ENCODE measurements at places on chromosomes 1 and 21. TPM values are rescaled to one million over a fixed set of nuclear protein-coding genes. Genes with fewer than 3 reads are reported as not detected.
A peak's percentile ranks its signal among the peaks of the same experiment; 100 is the strongest.

- H3K27ac ChIP-seq: no peak overlapping the region
- no peak overlapping the region for H3K4me3 ChIP-seq
- peaks cover 48% of the 10 kb centered on the region for H3K36me3 ChIP-seq
- H3K27me3 ChIP-seq: no peaks in the 10 kb centered on the region
- DNase-seq: no peak
- no peaks in the 10 kb centered on the region for H3K4me1 ChIP-seq
Measured at GRCh38 chr1:43382027-43382779, 7.4 kb downstream of the MED8 start.

DNA sequence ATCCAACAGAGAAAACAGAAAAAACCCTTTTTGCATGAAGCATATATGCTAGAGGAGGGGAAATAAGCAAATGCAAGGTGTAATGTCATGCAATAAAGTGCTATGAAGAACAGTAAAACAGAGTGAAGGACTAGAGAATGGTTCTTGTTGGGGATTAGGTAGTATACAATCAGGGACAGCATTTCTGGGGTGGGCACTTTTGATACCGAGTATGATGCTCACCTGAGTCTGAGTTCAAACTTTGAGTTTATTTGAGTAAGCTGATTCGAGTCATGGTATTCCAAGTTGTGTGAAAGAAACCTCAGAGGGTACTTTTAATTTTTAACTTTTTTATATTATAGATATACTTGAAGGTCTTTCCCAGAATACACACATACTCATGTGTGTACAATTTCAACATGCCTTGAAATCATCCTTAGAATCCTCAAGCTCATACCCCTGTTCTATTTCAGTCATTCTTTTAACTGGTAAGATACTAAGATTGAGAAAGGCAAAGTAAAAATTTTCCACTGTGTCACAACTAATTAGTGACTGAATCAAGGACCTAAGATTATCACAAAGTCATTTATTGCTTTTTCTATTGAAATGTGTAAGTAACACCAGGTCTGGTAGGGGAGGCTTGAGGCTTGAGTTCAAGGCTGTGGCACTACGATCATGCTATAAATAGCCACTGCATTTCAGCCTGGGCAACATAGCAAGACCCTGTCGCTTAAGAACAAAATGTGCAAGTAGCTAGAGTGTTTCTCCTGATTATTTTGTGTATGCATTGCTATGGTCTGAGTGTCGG is 12.1 kb downstream of the LRRC8B start:
- H3K4me1 ChIP-seq: peaks cover 6% of the 10 kb centered on the region
- H3K27me3 ChIP-seq: no peaks in the 10 kb centered on the region
- DNase-seq: no peak
- no peaks in the 10 kb centered on the region for H3K36me3 ChIP-seq

DNA sequence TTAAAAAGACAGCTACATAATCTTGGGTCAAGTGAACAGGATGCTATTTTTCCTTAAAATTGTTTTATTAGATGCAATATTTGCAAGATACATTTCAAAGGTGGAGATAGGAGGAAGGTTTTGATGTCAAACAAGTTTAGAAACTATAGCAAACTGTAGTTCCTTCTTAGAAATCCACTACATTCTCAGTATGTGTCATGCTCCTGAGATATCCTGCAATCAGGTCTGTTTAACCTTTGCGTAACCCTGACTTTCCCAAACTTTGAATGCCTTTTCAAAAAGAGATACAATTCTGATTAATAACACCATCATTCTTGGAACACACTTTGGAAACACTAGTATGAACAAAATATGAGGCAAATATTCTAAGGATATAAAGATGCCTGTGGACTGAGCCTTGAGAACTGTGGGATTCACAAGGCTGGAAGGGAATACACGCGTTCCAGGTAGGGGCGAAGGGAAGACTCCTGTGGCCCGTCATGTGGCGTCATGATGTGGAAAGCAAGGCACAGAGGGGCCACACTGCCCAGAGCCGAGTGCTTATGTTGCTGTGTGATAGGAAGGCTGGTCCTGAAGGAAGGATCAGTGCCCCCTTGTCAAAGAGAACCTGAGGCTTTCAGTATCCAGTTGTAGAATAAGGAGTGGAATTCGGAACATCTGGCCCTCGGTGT is 19.6 kb upstream of the TARBP1 start:
- DNase-seq: no peak
- no peaks in the 10 kb centered on the region for H3K27me3 ChIP-seq
- H3K4me1 ChIP-seq: no peaks in the 10 kb centered on the region
- no peak overlapping the region for H3K27ac ChIP-seq
- H3K36me3 ChIP-seq: no peaks in the 10 kb centered on the region

DNA sequence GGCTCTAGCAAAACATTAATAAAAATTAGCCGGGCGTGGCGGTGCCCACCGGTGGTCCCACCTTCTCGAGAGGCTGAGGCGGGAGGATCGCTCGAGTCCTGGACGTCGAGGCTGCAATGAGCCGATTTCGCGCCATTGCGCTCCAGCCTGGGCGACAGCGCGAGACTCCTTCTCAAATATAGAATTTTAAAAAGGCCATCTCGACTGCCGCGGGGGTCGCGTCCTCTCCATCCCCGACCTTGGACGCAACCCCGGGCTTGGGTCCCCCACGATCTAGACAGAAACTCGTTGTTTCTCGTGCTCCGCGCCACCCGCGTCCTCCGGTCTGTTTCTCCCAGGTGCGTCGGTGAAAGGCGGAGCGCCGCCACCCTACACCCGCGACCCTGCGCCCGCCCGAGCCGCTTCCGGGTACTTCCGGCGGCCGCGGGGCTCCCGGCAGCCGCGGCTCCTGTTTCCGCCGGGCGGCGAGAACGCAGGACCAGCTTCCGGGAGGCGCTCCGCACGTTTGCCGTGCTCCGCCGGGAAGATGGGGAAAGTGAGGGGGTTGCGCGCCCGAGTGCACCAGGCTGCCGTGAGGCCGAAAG is at the start of gene SLX9:
SLX9 (plus strand) TSS at position 498 of the 584 bp plus-strand sequence; CDS start at position 527, 29 bp downstream.
- H3K4me3 ChIP-seq: peak within 1 kb of the TSS; percentile 86
- peaks cover 40% of the 10 kb centered on the region for H3K4me1 ChIP-seq
- DNase-seq: peak; percentile 79
- peak within 1 kb of the TSS; percentile 70 for H3K27ac ChIP-seq
- peaks cover 8% of the 10 kb centered on the region for H3K36me3 ChIP-seq
- no peaks in the 10 kb centered on the region for H3K27me3 ChIP-seq

GRCh38 chr1:40338745-40339419 is 21.8 kb upstream of the COL9A2 start:
- H3K36me3 ChIP-seq: no peaks in the 10 kb centered on the region
- H3K27ac ChIP-seq: no peak overlapping the region
- peaks cover 26% of the 10 kb centered on the region for H3K4me1 ChIP-seq
- peak overlapping the region; percentile 45 for H3K4me3 ChIP-seq
- no peaks in the 10 kb centered on the region for H3K27me3 ChIP-seq

DNA sequence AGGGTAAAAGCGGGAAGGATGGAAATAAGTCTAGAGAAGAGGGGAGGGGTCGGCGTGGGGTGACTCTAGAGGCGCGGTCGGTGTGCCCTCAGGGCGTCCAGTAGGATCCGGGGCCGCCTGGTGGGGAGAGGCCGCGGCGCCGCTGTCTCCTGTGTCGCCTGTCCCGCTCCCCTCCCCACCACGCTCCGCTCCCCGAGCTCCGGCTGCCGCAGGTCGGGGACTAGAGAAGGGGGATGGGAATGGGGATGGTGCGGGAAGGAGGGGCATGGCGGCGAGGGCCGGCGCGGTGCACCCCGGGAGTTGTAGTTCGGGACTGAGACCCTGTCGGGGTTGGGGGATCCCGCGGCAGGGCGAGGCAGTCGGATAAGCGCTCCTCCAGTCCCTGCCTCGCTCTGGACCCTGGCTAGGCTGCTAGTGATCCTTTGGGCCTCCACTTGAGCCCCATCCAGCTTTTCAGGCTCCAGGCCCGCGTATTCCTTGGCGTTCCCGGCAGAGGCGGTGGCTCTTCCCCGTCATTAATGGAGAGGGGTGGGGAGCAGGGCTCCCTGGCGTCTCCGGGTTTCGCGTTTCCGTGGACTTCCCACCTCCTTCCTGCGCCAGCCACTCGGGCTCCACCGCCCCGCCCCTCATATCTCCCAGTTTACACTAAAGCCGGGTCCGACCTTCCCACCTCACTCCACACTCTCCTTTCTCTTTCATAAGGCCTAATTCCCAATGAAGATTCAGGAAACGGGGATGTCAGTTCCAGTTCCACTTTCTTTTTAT is at the start of gene ENTREP3:
ENTREP3 (minus strand) TSS at position 241 of the 765 bp plus-strand sequence. CDS start 606 bp downstream, outside the sequence.
- H3K4me3 ChIP-seq: peak within 1 kb of the TSS; percentile 49
- H3K4me1 ChIP-seq: peaks cover 11% of the 10 kb centered on the region
- no peaks in the 10 kb centered on the region for H3K27me3 ChIP-seq
- peak; percentile 79 for DNase-seq
- H3K27ac ChIP-seq: peak within 1 kb of the TSS; percentile 51

DNA sequence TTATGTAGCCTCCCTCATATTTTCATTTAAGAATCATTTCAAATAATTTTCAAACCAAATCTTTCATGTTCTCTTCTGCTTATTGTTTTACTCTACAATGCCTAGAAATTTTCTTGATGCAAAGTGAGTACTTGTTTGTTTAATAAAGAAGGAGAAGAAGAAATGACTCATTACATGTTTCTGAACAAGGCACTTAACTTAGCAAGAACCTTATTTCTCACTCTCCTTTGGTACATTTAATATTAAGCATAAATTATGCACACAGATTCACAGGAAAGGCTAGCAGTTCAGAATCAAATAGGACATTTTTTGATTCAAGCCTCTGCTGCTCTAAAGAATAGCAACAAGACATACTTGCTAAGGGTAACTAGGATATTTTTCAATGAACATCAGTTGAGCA is 9.1 kb downstream of the SCYL3 start:
- no peak overlapping the region for H3K4me3 ChIP-seq
- H3K4me1 ChIP-seq: no peaks in the 10 kb centered on the region
- H3K36me3 ChIP-seq: peaks cover 15% of the 10 kb centered on the region
- no peak for DNase-seq
- H3K27me3 ChIP-seq: no peaks in the 10 kb centered on the region

DNA sequence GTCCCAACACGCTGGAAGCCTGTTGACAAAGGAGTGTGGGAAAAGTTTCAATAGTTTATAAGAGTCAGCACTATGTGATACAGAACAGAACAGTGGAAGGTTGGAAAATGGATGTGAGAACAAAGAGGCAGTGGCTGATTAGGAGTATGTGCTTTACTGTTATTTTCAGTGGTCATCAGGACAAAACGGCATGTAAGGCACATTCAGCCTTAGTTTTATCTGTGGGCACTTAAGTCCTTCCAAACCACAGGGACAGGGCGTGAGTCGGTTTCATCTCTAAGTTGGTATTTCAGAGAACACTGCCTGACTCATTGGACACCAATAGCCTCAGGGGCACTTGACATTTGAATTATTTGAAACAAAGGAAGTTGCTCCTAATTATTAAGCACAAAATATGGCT is 306.9 kb downstream of the ASTN1 start:
- H3K27ac ChIP-seq: no peak overlapping the region
- DNase-seq: no peak
- no peaks in the 10 kb centered on the region for H3K27me3 ChIP-seq
- H3K4me3 ChIP-seq: no peak overlapping the region

GRCh38 chr1:3130268-3130667 is 61.3 kb downstream of the PRDM16 start:
- no peak overlapping the region for H3K4me3 ChIP-seq
- H3K27me3 ChIP-seq: no peaks in the 10 kb centered on the region
- H3K36me3 ChIP-seq: no peaks in the 10 kb centered on the region
- no peak for DNase-seq
- H3K4me1 ChIP-seq: no peaks in the 10 kb centered on the region

- H3K27me3 ChIP-seq: peaks cover 23% of the 10 kb centered on the region
- no peak overlapping the region for H3K27ac ChIP-seq
- no peaks in the 10 kb centered on the region for H3K36me3 ChIP-seq
- DNase-seq: no peak
- peaks cover 3% of the 10 kb centered on the region for H3K4me1 ChIP-seq
Measured at GRCh38 chr1:226555092-226555491, 6.5 kb downstream of the STUM start.

GRCh38 chr1:64663668-64664067 is 81.2 kb upstream of the RAVER2 start:
- H3K36me3 ChIP-seq: no peaks in the 10 kb centered on the region
- H3K27me3 ChIP-seq: no peaks in the 10 kb centered on the region
- no peak overlapping the region for H3K4me3 ChIP-seq
- no peak overlapping the region for H3K27ac ChIP-seq
- no peak for DNase-seq

- H3K27ac ChIP-seq: no peak overlapping the region
- H3K36me3 ChIP-seq: no peaks in the 10 kb centered on the region
- H3K4me1 ChIP-seq: no peaks in the 10 kb centered on the region
- DNase-seq: no peak
- no peaks in the 10 kb centered on the region for H3K27me3 ChIP-seq
- no peak overlapping the region for H3K4me3 ChIP-seq
Measured at GRCh38 chr1:5348732-5349465, 643.3 kb downstream of the NPHP4 start.

- H3K27ac ChIP-seq: no peak overlapping the region
- DNase-seq: no peak
- no peak overlapping the region for H3K4me3 ChIP-seq
- no peaks in the 10 kb centered on the region for H3K27me3 ChIP-seq
Measured at GRCh38 chr1:197393772-197394171, 125.7 kb downstream of the CRB1 start.

- no peak overlapping the region for H3K27ac ChIP-seq
Measured at GRCh38 chr1:244060686-244061085, 9.6 kb downstream of the ZBTB18 start.

DNA sequence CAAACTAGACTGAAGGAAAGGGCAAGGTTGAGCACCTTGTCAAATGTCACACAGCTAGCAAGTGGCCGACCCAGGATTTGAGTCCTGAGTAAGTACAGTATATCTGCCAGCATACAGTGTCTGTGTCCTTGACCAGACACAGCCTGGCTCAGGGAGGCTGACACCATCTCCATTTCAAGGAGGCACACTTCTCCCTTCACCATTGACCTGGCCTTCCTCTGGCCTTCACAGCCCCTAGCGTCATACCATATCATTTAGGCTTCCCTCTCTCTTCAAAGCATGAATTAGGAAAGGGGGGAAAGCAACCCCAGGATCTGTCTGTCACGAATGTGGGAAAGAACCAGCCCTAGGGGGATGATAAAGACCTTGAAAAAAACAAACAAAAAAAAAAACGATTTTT is 155.6 kb downstream of the PLPP3 start:
- no peaks in the 10 kb centered on the region for H3K36me3 ChIP-seq
- H3K4me1 ChIP-seq: no peaks in the 10 kb centered on the region
- no peak for DNase-seq
- H3K4me3 ChIP-seq: no peak overlapping the region
- H3K27me3 ChIP-seq: no peaks in the 10 kb centered on the region

DNA sequence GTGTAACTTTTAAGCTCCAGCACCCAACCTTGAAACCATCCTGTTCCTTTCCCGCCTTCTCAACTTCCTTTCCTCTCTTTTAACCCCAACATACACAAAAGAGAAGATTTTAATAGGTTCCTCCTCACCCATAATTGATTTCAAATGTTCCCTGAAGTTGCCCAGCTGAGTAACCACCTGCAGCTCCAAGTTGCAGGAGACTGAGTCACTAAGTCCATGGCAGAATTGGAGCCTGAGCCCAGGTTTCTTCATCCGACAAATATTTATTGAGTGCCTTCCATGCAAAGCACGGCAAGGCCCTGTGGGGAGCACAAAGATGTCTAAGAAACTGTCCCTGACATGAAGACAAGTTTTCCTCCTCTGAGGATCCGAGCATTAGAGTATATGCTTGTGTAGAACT is 97.7 kb downstream of the PAPPA2 start:
- H3K36me3 ChIP-seq: no peaks in the 10 kb centered on the region
- H3K27ac ChIP-seq: no peak overlapping the region
- no peak for DNase-seq

Gene RPL11
- 1,242 TPM for total RNA-seq

Gene ATP6V1G3
- not detected for total RNA-seq

Gene ATAD3C
- 1.9 TPM for total RNA-seq

Gene ADAM30
- not detected for total RNA-seq

Gene MYBPH
- not detected for total RNA-seq

Gene POLR3GL
- total RNA-seq: 22.8 TPM

Gene ACP6
- 7.5 TPM for total RNA-seq

Gene C1orf226
- not detected for total RNA-seq

Gene SPSB1
- 0.92 TPM for total RNA-seq

Gene TAL1
- total RNA-seq: not detected

Gene NR1I3
- total RNA-seq: not detected

Gene THEM5
- total RNA-seq: not detected

Data from CD8-positive, alpha-beta memory T cell (primary cell).